ENCODE measurements at places on chromosomes 7 and 10.

DNA sequence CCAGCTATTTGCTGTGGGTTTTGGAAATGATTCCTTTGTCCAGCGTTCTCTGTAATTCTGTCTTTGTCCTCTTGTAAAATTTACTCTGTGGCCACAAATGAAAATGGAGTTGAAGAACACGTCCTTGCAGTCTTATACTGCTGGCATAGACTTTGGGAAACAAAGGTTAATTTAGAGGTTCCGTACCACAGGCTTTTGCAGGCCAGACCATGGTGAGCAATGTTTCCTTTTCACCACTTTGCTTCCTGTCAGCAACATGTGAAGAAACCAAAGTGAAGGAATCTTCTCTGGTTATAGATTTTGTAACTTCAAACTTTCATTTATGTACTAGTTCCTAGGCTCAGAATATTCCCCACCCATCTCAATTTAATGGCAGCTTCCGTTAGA is 488.5 kb downstream of the MDFIC start:
- peak; percentile 8 for DNase-seq

- no peak for DNase-seq
Observed at GRCh38 chr7:5492636-5493020, 69.0 kb upstream of the TNRC18 start.

DNA sequence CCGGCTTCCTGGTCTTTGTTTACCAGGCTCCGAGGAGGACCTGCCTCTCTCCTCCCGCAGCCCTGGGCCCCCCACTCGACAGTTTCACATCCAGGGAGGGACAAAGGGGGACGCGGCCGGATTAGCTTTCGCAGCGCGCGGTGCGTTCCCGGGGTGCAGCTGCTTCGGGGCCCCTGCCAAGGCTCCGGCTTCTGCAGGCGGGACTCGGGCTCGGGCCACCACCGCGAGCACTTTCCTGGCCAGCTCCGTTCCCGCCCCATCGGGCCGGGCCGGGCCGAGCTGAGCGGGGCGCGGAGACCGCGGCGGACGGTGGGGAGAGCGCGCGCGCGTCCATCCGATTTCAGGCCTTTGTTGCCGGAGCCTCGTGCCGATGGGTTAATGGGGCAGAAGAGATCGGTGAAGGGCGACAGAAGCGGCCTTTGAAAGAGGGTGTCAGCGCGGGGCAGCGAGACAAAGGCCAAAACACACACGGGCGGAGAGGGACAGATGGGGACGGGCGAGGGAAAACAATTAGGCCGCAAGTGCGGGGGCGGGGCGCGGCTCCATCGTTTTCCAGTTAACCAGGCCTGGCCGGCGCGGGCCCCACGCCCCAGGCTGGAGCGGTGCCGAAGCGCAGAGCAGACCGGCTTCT is 8.5 kb upstream of the UNCX start:
- DNase-seq = no peak

DNA sequence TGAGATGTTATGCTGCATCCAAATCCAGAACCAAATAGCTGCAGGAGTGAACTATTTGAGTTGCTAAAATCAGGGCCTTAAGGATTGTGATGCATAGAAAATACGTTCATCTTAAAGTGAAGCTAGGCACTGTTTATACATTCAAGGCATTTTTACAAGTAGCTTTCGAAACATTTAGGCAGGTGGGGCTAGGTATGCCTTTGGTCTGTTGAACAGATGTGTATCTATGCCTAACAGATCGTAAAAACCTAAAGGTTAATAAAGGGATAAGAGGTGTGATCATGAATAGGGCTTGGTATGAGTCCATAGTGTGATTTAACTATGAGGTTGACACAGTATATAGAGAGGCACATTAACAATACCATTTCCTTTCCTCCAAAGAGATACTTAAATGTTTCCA is 262.5 kb downstream of the SEMA3D start:
- DNase-seq = no peak

GRCh38 chr10:7388602-7389001 is 22.2 kb downstream of the SFMBT2 start:
- DNase-seq = peak; percentile 16

DNA sequence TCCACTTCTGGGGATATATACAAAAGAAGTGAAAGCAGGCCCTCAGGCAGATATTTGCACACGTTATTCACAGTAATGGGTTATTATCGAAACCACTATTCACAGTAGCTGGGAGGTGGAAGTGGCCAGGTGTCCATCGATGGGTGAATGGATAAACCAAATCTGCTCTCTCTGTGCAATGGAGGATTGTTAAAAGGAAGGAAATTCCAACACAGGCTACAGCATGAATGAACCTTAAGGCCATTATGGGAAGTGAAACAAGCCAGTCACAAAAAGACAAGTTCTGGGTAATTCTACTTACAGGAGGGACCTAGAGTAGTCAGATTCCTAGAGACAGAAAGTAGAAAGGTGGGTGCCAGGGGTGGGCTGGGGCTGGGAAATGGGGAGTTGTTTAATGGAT is 48.5 kb upstream of the BHLHA15 start:
- no peak for DNase-seq

DNA sequence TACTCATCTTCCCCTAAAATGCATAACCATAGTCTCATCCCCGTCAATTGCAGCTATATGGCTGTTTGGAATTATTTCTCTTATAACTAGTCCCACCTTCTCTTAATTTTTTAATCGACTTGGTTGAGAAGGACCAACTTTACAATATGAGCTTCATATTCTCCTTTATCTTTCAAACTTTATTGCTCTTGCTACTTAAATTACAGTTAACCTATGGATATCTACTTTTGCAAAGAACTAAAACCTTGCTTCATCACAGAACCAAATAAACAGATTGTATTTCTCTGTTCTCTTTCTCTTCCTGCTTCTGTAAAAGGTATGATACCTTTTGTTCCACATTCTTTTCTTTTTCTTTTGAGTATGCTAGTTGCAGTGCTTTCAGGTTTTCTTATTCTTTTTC is 6.1 kb downstream of the CREM start:
- DNase-seq = no peak

DNA sequence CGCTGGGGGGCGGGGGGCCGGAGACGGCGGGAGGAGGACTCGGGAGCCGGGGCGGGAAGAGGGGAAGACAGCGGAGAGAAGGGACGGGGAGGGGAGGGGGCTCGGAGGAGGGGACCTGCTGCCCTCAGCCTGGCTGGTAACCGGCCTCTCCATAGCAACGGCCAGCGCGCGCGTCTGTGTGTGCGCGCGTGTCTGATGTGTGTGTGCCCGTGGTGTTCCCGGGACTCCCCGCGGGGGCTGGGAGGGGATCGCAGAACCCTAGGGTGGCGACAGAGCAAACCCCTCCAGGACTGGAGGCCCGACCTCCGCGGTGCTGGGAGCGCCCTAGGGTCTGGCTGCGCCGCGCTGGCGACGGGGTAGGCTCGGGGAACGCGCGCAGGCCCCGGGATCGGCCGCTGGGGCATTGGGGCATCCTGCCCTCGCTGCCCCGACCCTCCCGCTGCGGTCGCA is 356.3 kb downstream of the DNAJB6 start:
- DNase-seq = no peak

DNA sequence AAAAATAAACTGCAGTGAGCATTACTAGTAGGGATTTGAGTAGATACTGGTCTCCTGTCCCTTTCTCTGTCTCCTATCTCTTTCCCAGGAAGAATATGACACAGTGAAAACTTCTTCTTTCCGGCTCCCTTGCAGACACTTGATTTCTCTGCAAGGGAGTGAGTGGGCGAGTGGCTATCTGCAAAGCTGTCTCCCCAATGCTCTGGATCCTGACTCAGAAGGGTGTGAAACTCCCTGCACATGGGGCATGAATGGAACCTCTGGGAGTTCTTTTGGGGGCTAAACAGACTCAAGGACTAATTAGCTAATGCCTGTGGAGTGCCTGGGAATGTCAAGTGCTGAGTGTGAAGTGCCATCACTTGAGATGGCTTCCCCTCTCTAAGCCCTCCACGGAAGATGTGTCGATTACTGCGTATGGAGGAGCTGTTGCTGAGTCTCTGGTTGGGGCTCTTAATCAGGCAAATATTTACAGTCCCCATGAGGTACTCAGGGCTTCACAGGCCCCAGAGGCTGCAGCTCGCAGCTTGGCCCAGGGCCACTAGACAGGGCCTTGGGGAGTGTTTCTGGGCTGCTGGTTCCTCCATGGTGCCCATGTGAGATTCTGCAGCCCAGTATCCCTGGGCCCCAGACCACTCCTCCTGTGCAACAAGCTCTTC is 139.8 kb downstream of the RPS24 start:
- DNase-seq = no peak

DNA sequence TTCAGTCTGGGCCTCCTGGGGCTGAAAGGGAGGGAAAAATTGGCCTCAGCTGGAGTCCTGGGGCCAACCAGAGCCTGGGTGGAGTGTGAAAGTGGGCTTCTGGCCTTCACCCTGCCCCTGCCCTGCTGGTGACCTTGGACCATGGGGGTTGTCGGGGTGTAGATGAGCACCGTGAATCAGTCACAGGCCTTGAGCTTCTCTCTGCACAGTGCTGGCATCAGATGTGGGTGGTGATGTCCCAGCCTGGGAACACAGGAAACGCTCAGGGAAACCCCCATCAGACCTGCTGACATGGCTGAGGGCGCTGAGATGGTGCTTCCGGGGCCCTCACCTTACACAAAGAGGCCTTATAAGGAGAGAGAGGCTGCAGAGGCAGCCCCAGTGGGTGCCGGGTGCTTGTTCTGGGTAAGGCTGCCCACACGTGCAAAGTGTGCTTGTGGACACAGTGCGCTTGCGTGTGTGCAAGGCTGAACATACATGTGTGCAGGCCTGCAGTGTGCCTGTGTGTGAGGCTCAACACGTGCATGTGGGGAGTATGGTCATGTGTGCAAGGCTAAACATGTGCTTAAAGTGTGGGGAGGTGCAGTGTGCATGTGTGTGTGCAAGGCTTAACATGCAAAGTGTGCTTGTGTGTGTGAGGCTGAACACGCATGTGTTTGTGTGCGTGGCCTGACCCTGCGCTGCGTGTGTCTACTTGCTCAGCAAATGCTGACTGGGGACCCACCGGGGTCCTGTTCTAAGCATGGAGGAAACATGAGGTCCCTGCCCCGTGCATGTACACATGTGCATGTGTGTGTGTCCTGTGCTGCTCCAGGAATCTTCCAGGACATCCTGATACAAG is 6.5 kb downstream of the ARPC1B start:
- peak; percentile 95 for DNase-seq

DNA sequence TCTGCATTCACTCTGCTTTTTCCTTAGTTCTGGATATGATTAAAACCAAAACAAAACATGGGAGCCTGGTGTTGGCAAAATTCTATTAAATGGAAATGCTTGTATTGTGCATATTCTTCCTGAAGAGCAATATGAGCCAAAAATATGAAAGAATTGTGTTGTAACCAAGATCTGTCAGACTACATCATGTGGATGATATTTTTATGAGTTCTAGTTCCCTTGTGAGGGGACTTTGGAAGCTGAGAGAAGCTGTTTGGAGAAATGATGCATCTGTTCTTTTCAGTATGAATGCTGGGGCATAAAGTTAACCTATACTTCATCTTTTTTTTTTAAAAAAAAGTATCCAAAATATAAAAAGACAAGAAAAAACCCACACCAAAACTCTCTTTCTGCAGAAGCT is 782.7 kb downstream of the ANKRD7 start:
- DNase-seq = no peak

DNA sequence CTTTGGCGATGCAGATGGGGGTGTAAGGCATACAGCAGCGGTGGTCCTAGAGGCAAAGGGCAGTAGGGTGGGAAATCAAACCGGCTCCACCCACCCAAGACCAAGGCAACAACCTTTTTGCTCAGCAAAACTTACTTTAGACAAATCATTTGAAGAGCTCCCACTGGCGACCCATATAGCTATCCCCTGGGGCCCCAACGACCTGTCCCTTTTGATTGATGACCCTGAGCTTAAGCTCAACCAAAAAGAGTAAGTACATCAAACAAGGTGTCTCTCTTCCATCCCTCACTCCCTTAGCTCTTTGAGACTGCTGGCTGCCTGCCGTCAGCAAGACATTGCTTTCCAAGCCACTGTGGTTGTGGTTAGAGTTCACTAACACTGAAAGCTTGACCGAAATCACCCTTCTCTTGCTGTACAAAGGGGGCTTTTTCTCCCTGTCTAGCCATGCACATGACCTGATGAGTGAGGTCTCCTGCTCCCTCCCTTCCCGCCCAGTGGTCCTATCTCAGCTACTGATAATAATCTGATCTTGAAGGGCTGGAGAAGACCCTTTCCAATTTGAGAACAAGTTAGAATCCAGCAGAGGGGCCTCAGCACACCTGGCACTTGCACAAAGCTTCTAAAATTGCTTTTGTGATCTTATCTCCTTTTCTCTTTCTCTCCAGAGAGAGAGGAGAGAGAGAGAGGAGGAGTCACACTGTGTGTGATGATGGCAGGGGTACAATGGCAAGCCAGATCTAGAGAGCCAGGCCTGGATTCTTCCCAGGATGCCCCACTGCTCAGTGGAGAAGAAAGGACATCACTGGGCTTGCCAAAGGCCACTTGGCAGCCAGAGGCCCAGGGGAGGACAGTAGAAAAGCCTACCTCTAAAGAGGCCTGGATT is 42.2 kb downstream of the XPNPEP1 start:
- no peak for DNase-seq

DNA sequence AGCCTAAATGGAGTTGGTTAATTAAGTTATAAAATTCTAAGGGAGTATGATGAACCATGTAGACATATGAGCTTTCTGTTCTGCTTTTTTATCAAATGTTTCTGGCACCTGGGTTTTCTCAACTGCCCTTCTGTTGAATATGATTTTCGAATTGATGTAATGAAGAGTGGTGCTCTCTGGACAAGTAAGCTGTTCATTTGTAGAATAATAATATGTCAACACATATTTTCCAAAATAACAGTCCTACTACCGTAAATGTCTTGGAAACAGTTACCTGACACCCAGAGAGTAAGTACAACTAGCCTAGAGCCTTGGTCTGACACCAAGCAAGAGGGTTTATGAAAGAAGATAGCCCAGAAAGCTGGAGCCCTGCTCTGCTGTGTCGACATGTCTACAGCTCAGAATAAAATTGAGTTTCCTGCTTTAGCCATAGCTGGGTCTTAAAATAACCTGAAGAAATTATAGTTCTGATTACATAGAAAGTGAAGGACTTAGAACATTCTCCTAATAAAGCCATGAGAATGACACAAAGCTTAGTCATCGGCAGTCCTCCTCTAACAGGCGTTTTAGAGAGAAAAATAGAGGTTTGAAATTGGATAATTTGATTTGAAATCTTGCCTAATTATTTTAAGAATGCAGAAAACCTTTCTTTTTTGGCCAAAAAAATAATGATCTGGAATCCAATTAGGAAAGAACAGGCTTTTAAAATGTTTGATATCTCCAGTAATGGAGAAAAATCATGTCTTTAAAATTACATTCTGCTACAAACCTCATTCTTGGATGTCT is 25.1 kb downstream of the HDAC9 start:
- no peak for DNase-seq

GRCh38 chr7:70539205-70539604 is 592.7 kb upstream of the GALNT17 start:
- no peak for DNase-seq

GRCh38 chr7:13904689-13905088 is 84.8 kb downstream of the ETV1 start:
- DNase-seq = no peak

GRCh38 chr10:106652279-106652678 is 512.2 kb downstream of the SORCS1 start:
- DNase-seq = no peak

GRCh38 chr10:75632805-75633462 is 201.5 kb downstream of the LRMDA start:
- DNase-seq = no peak

GRCh38 chr10:113961182-113962031 is 82.3 kb upstream of the ADRB1 start:
- peak; percentile 87 for DNase-seq
